ENCODE measurements at places on chromosomes 1 and 21.

DNA sequence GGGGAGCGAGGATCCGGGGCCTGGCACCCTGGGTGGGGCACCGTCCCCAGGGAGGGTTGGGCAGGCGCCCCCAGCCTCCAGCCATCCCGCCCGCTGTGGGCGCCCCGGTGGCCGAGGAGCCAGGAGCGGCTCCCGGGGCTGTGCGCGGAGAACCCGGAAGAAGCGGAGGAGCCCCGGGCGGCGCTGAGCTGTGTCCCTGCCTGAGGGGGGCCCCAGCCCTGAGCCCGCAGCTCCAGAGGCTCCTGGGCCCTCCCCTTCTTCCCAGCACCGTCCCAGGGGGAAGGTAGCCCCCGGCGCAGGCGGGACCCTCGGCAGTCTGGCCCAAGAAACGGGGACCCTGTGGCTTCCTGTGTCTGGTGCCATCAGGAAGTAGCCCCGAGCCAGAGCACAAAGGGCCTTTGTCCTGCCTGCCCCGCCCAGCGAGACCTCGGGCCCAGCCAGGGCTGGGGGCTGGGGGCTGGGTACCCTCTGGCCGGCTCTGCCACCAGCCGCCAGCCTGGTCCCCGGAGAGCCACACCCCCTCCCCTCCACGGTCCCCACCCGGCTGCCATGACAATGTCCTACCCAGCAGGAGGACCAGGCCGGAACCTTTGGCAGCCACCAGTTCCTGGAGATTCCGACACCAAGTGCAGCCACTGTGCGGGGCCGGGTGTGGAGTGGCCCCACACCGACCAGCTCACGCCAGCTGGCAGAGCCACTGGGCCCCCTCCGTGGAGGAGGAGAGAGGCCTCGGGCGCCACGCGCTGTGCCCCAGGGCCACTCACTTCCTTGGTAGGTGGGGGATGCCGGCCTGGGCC is 15.6 kb upstream of the TTLL10 start:
- DNase-seq = peak; percentile 90

DNA sequence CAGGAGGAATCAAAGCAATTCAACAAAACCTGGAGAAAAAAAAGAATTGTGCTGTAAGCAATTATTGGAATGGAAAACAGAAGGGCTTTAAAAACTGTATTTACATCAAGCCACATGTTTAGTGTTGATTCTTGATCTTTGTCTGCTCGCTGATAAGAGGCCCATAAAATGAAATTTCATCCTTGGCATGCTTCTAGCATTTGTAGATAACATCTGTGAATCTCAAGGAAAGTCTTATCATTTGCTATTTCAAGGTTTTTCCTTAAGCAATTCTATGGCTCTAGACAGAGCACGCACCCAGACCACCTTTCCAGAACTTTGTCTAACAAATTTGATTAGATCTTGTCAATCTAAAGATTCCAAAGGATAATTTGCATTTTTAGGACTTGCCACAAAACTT is 181.0 kb upstream of the FGGY start:
- no peak for DNase-seq

GRCh38 chr1:200183637-200184036 is 156.1 kb downstream of the NR5A2 start:
- no peak for DNase-seq

DNA sequence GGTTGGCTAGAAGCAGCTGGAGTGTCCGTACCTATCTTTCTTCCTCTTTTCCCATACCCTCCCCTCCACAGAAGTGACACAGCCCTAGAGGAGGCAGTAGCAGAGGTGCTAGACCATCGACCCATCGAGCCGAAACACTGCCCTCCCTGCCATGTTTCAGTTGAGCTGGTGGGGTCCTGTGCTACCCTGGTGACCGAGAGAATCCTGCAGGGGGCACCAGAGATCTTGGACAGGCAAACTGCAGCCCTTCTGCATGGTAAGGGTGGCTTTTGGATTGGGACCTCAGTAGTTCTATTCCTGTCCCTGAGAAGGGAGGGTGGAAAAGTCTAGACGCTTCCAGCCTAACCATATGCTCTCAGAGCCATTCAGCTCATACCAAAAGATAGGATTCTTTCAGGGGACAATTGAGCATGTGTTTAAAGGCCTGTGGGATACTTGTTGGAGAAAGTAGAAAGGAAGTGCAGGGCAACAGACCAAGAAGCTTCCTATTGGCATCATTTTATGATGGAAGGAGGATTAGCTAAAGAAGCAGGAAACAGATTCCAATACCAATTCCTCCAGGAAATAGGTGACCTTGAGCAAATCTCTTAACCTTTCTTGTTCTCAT is 11.7 kb upstream of the BNIPL start:
- DNase-seq = peak; percentile 75

DNA sequence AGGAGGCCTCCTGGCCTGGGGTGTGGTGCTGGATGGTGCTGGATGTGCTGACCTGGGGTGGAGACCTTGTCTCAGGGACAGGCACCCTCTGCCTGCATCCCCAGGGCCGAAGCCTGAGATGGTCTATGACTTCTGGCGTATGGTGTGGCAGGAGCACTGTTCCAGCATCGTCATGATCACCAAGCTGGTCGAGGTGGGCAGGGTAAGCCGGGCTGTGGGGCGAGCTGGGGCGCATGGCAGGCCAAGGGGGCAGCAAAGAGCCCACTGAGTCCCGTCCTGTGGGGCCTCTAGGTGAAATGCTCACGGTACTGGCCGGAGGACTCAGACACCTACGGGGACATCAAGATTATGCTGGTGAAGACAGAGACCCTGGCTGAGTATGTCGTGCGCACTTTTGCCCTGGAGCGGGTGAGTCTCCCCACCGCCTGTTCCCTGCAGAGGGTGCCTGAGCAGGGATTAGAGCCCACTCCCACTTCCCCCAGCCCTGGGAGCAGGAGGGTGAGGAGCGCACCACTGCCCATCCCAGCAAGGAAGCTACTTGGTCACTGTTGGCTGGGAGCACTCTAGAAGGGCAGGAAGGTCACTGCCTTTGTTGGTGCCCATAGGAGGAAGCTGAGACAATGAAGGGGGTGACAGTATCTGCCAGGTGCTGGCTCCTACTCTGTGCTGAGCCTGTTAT is 75.2 kb downstream of the PTPRU start:
- DNase-seq = no peak

- no peak for DNase-seq
Observed at GRCh38 chr1:91924146-91924545, 25.1 kb upstream of the BRDT start.

DNA sequence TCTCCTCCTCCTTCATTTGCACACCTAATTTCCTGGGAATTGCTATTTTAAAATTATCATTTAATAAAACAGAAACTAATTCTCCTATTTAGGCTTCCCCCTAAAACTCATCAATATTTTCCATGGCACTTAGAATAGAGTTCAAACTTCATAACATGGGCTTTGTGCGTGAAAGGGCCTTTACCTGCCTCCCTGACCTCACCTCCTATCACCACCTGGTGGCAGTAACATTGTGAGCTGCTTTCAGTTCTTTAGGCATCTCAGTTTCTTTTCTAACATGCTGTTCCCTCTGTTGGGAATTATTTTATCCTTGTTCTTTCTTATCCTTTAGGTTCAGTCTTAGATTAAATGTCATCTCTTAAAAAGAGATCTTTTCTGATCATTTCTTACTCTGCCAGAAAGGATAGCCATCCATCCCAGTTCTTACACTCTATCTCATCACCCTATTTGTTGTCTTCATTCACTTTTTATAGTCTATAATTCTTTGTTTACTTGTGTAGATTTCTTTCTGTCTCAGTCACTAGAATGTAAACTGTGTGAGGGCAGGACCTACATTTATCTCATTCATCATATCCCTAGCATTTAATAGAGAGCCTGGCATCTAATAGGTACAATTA is 133.8 kb upstream of the KIAA1614 start:
- peak; percentile 26 for DNase-seq

GRCh38 chr21:24938573-24938972 is 668.7 kb downstream of the MRPL39 start:
- DNase-seq = no peak

DNA sequence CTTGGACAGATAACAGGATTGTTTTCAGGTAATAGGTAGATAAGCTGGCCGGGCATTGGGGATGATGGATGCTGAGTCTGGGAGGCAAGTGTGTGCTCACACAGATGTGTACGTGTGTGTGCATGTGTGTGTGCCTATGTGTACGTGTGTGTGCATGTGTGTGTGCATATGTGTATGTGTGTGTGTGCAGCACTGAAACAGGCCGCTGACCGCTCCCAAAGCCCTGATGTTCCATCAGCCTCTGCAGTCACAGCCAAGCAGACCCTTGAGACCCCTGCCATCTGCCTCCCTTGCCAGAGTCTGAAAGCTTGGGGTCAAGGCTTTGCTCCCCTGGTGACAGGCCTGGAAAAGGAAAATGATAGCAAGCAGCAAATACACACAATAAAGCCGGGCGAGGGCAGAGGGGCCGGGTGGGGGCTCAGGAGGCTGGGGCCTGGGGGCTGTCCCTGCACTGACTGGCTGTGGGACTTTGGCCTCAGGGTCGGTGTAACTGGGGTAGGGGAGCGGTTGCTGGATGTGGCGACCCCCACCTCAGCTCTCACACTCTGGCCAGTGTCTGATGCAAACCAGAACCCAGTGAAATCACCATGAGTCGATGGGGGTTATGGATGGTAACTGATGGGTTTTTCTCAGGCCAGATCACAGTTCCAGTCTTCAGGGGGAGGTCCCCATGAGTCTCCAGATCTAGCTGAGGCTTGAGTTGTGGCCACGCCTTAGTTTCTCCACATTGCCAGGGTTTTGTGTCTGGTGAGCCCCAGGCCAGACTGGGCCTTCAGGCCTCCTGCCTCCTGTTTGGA is 9.2 kb upstream of the TNFRSF8 start:
- peak; percentile 69 for DNase-seq

GRCh38 chr1:46137916-46138315 is 5.5 kb upstream of the PIK3R3 start:
- no peak for DNase-seq

DNA sequence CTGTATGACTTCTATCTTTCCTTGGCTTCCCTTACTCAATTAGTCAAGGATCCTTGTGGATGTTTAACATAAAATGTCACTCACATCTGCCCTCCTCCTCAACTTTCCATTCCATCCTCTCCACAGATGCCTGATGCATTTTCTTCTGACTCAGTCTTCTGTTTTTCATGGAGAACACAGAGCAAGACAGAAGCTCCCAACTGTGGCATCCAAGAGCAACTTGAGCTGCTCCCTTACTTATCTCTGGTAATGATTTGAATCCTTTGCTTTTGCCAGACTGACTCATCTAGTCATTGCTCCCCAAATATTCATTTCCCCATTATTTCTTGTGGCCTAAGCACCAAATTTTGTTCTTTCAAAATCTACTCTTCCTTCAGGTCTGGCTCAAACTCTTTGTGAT is 120.6 kb downstream of the LYPLAL1 start:
- no peak for DNase-seq

DNA sequence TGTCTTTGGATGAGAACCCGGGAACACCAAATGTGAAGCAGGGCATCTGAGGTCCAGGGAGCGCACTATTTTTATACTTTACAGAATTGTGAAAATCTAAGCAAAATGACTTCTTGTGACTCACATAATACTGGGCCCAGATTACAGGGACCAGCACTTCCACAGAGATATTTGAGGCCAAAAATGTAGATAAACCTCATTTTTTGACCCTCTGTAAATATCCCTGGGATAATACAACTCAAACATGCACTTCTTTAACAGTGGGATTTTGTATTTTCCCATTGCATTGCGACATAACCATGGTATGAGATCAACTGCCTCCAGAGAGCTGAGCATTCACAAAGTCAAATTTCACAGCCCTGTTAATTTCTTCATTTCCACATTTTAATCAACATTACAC is 289.4 kb upstream of the ADGRL4 start:
- DNase-seq = no peak

DNA sequence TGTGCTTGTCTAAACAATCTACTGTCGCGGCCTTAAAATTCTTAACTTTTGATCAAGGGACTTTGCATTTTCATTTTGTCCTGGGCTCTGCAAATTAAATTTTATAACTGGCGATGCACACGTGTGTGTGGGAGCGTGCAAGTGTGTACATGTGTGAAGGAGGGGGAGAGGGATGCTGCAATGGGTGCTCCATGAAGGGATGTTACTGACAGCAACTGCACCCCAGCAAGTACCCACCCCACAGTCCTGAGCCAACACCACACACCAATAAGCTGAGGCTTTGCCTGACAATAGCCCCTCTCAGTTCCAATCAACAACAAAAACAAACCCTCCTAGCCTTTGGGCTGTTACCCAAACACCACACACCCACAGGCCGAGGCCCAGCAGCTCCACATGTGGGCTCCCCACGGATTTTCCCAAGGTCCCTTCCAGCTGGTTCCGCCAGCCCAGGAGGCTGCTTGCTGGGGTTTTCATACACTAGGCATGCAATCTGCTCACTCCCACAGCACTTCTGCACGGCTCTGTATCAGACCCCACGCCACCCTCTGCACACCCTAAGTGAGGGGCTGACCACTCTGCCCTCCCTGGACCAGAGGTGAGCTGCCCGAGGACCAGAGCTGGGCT is 32.8 kb upstream of the IFFO2 start:
- no peak for DNase-seq

- DNase-seq = no peak
Observed at GRCh38 chr21:15000081-15000480, 64.7 kb downstream of the NRIP1 start.

GRCh38 chr1:228393268-228393701 is 13.3 kb downstream of the TRIM11 start:
- no peak for DNase-seq

- no peak for DNase-seq
Observed at GRCh38 chr1:197638316-197638715, 137.0 kb downstream of the DENND1B start.

DNA sequence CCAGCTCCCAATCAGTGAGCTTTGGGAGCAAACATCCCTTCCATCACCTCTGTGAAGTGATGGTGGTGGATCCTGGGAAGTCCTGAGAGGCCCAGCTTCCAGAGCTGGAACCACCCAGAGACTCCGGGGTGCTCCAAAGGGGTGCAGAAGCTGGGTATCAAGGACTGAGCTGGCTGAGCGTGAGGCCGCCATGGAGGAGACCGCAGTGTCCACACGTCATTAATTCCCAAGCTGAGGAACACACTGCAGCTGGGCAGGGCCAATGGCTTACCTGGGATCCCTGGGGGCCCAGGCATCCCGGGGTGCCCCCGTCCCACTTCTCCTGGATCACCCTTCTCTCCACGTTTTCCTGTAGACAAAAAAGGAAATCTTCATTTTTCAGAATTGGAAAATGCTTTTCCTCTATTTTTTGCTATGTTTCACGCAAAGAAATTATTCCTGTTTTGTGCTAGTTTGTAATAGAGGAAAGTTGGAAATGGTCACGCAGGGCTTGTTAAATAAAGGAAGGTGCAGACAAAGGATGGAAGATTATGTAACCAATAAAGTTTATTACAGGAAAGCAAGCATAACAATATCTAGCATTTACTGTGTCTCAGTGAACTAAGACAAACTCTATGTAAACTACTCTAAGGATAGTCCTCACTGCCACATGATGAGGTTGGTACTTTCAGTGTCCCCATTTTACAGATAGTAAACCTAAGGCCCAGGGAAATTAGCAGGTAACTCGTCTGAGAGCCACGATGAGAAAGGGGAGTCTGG is 15.4 kb downstream of the COL9A2 start:
- peak; percentile 13 for DNase-seq

Measured in GM20000 (cell line).